CD4-positive, alpha-beta T cell treated with Interleukin-6 for 4 hours (primary cell): ENCODE measurements at places on chromosomes 3 and 15.

DNA sequence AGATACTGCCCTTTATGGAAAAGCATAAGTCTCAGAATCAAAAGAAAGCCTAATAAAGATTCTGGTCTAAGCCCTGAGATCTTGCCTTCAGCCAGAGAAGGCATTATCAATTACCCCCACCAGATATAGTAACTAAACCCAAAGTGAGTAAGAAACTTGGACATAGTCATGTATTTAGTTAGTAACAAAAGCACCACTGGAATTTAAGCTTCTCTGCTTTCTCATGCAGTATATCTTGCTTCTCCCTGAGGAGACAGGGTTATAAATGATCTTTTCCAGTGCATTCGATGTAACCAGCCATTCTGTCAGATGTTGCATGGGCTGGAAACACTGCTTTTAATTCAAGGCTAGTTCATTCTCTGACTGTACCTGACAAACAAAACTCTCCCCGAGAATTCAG is 946.7 kb downstream of the NAALADL2 start:
- no peak for DNase-seq

GRCh38 chr3:129101370-129102138 is 20.1 kb downstream of the RAB43 start:
- DNase-seq = no peak

DNA sequence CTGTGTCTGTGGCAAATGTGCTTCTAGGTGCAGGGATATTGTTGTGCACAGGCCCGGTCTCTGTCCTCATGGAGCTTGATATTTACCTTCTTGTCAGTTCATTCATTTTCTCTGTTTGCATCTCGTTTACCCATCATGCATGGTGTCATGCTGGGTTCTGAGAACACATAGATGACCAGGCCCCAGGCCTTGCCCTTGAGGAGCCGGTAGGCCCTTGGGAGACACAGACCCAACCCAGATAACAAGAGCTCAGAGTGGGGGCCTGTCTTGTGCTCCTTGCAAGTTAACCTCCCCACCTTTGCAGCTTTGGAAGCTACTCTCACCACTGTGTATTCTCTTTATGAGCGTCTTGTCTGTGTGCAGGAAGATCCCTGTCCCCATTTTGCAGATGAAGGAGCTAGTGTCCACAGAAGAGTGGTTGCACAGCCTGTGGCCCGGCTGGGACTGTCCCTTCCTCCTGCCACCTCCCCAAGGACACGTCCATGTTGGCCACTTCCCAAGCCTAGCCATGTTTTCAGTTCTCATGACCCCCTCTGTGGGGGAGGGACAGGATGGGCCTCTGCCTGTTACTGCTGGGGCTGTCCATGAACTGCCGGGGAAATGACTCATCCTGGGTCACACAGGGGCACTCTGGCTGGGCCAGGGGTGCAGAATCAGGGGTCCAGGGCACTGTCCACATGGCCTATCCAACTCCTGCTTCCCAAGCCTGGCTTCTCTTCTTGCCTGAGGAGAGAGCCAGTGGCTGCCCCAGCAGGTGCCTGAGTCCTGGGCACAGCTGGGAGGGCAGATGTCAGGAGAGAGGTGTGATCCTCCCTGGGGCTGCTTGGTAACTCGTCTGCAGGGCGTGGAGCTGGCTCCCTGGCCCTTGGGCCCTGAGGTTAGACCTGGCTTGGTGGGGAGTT is 3.4 kb downstream of the SNX33 start:
- DNase-seq = no peak

- no peak for DNase-seq
Measured at GRCh38 chr3:172065527-172065926, 26.1 kb downstream of the FNDC3B start.

GRCh38 chr3:13235897-13236296 is 162.7 kb upstream of the IQSEC1 start:
- DNase-seq = no peak

- DNase-seq = no peak
Measured at GRCh38 chr3:155657161-155657560, 87.7 kb downstream of the PLCH1 start.

GRCh38 chr15:78422571-78423340 is 15.3 kb upstream of the IREB2 start:
- DNase-seq = peak; percentile 71

DNA sequence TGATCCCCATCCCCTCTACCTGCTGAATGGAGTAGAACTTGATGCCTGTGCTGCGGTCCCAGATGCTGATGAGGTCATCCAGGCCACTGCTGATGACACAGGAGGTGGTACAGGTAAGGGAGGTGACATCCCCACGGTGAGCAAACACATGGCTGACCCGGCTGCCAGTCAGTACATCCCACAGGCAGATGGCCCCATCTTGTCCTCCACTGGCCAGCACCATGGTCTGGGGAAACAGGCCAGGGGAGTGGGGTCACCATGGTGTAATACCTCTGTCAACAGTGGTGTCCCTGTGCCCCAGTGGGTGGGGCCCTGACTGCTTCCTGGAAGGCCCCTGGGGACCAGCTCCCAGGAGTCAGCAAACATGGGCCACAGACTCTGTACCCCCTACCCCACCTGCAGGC is 33.3 kb downstream of the PTPN23 start:
- no peak for DNase-seq
